Upper lobe of right lung (tissue), 1 donor: ENCODE measurements at places on chromosomes 2 and 18. TPM values are rescaled to one million over a fixed set of nuclear protein-coding genes. Genes with fewer than 3 reads are reported as not detected.

Gene PRKAG3
- total RNA-seq, result not detected

Gene DSG3
- 0.12 TPM for total RNA-seq

Gene CYP1B1
- 69.4 TPM for total RNA-seq

Gene UGT1A10
- not detected for total RNA-seq

Gene DNAJC5G
- not detected for total RNA-seq

Gene GPAT2
- total RNA-seq, result 3.2 TPM
